ENCODE measurements at places on chromosomes 13 and 19.

DNA sequence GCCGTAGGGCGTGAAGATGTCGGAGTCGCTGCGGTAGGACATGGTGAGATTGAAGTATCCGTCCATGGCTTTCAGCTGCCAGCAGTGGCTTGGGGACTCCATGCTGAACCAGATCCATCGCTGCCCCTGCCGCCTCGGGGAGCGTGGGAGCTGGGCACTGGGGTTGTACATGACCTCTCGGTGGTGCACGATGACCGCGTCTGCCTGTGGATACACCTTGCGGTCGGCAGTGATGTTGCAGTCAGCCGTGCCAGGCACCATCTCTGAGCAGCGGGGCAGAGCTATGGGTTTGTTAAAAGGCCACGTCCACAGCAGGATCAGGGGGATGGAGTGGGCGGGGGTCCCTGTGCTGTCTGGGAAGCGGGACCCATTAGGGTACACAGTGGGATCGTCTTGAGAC is 7.4 kb downstream of the FUT6 start:
- no peak for DNase-seq

DNA sequence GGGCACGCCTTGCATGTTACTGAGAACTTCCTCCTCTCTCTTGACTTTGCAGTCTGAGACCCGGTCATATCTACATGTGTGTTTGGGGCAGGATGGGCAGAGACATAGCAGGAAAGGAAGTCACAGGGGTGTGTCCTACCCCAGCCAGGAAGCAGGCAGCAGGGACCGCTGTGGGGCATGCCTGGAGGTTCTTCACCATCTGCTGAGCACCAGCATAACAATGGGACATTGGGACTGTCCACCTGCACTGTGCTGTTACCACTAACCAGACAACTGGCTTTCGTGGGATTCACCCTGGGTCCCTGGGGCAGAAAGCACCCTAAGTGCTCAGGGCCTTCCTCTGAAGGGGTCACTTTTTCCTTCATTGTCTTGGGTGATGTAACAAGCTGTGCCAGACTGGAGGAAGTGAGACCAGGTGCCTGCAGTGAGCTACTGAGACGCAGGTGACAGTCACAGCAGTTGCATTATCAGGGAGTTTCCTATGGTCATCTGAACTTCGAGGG is 2.6 kb upstream of the HAUS5 start:
- no peak for DNase-seq

DNA sequence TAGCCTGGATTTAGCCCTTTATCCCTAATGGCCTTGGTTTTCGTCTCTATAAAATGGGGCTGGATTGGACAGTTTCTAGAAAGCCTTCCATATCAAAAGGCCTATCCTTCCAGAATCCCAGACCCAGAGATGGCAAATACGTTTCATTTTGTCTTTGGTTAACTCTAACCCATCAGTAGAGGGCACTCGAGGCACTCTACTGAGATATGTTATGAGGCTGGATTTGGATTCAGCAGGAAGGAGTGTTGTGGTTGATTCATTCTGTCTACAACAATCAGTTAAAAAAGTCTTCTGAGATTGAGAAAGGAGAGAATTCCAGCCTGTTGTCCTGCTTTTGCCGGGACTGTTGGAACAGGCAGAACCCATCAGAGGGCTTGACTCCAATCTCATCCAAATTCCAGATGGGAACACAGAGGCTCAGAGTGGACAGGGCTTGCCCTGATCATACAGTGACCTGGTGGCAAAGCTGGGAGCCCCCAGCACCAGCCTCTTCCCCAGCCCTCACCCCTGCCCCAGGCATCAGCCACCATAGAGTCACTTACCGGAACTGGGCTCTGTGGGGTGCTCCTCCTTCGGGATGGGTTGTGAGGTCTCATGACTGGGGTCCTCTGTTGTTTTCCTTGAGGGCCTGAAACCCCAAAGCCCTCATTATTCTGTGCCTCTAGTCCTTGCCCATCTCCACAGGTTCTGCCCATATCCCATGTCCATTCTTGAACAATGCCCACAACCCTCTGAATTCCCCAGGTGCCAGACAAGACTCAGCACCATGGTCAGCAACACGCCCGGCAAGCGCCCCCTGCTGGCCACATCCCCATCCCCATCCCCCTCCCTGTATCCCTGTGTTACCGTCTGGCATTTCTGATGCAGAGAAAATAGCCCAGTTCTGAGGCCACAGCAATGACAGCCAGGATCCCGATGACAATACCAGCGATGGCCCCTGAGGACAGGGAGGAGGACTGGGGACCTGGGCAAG is 12.3 kb upstream of the ZNF180 start:
- no peak for DNase-seq

DNA sequence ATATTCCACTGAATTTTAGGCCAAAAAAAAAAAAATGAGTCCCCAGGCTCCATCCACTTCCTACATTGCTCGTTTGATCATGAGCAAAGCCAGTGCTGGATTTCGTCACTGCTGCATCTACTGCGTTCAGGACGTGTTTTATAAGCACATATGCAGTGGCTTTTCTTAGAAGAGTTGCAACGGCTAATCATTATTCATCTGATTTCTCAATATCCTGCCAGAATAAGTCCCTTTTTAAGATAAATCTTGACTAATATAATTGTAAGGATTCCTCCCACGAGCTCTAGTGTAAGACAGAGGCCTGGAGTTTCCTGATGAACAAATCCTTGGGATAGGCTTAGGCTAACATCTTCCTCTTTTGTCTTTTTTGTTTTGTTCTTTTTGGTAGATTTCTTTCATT is 19.5 kb downstream of the FAM124A start:
- no peak for DNase-seq

DNA sequence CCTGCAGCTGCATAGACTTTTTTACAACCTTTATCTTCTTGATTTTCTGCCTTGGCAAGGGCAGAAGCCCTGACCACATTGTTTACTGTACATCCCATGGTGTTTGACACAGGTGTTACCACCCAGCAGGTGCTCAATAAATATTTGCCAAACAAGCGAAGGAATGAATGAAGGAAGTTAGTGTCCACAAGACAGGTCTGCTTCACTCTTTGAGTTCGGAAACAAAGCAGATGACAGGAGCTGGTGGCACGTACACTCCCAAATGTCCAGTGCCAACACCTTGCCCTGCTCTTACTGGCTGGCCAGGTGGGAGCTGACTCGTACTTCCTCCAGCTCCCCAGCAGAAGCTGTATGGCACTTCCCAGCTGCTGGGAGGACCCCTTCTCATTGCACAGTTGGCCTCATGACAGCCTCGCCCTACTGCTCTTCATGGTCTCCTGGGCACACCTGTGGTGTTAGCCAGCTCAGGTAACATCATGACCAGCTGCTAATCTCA is 22.0 kb upstream of the MUC16 start:
- DNase-seq, result no peak

DNA sequence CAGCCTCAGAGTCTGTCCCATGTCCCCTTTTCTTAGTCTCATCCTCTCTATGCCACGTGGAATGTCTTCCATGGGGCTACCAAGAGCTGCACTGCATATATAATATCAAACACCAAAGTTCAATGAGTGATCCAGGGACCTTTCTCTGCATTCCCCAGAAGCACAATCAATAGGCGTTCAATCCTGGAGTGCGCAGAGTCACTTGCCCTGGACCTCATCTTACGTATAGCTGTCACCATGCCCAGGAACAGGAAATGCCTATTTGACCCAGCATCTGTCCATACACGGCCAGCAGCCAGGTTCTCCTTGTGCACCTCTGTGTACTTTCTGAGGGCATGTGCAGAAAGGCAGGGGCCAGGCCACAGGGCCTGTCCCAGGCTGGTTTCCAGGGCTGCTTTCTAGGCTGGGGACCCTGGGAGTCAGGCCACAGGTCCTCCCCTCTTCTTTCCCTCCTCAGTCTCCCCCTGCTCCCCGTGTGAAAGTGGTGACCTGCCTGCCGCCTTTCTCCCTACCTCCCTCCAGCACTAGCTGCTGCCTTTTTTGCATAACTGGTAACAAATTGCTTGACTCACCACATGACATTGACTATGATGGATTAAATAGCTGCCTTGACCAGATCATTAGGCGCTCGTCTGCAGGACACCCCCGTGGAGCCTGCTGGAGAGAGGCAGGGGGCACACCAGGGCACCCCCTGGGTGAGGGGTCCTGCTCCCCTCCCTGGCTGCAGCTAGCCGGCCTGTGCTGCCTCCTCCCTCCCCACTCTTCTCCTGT is 222.0 kb downstream of the ZNF536 start:
- DNase-seq, result no peak

DNA sequence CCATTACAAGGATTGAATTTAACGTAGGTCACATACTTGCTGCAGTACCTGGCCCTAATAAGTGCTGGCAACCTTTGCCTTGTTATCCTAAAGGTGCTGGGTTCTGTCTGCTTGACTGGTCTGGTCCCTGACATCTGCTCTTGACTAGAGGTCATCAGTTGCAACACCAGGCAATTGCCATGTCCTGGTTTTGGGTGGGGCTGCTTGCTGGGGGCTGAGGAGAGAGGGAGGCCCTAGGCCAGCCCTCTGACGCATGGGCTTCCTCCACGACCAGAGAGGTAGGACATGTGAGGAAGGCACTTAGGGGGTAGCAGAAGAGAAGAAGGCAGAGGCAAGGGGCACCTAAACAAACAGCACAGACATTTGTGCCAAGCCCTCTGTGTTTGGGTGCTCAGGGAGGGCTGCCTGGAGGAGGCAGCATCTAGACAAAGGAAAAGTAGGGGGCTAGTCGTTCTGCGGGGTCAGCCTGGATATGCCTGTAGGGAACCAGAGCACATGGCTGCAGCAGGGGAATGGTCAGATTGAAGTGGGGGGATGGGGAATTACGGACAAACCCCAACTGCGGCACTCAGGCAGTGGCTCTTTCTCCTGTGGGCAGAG is 21.7 kb downstream of the VSTM2B start:
- no peak for DNase-seq

- no peak for DNase-seq
Measured at GRCh38 chr13:44764302-44764692, 188.2 kb upstream of the TSC22D1 start.

DNA sequence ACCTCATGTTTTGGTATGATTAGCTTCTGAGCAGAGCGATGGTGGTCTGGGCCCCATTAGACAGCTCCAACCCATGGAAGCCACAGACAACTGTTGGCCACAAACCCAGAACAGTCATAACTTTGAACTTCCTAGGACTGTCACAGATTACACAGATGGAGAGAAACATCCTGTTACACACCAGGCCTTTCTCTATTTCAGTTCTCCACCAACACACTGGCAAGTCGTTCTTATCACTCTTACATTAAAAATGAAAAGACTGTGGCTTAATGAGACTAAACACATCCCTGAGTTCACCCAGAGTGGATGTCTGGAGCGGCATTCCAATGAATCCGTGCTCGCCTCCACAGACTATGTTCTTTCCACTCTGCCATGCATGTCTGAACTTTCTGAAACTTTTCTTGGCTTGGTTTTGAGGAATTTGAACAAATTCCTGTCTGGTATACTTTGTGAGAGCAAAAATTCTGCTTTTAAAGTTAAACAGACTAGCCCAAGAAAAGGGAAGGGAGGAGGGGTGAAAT is 109.1 kb downstream of the NALCN start:
- no peak for DNase-seq

GRCh38 chr13:106357198-106357597 is 178.3 kb downstream of the EFNB2 start:
- DNase-seq, result no peak

DNA sequence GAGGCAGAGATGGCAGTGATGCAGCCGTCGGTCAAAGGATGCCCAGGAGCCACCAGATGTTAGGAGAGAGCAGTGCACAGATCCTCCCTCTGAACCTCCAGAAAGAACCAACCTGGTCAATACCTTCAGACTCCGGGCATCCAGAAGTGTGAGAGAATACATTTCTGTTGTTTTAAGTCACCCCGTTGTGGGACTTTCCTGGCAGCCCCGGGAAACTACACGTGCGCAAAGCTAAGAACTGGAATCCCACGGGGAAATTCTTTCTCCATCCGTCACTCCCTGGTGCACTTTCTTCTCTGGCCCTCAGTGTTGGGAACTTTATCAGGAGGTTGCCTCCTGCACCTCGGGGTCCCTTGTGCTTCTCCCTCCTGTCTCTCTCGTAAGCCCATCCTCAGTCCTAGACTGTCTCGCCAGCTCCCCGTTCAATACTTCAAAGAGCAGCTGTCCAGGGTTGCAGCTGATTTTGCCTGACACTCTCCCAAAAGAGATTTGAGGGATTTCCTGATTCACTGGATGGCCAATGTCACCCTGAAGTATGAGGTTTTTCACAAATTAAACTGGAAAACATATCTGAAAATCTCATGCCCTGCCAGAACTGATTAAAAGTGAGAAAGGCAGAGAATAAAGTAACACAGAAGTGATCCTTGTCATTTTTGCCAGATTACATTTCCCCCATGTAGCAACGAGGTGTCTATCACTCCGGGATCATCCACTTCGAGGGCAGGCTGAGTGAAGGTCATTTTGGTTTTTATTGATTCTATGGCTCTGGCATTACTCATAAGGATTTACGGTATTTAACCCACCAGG is 136.8 kb downstream of the DCT start:
- no peak for DNase-seq

DNA sequence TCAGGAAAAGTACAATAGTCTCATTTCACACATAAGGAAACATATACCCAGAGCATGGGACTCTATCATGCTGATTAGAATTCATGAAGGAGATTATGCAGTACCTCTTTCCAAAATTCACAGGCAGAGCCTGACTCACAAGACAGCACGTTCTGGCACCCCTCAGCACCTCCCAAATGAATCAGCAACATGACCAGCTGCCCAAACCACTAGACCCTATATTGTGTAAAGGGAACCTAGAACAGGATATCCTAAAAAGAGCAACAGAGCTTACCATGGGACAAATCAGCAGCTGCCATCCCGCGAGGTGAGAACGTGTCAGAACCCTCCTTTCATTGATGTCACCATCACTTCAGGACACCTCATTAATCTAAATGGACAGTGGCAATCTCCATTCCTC is 2.5 kb downstream of the ZNF426 start:
- DNase-seq, result no peak

DNA sequence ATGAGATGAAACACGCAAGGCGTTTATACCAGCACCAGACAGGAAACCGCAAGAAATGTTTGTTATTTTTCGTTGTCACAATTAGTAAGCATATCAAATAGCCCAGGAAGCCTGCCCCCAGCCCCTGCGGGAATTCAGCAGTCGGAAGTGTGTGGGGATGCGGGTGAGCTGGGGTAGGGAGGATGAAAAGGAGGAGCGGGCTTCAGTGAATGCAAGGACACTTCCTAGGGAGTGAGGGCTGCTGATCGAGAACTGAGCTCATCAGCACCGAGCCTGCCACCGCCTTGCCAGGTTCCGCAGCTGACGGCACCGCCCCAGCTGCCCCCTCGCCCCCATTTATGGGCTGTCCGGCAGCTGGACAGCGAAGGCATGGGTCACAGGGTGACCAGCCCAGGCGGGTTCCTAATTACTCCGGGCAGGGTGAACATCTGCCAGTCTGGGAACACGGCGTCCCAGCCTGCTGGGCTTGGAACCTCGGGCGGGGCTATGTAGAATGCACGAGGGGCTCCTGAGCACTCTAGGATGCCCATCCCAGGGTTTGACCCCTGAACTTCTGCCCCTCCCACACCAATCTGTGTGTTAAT is 1.6 kb upstream of the BEST2 start:
- no peak for DNase-seq

DNA sequence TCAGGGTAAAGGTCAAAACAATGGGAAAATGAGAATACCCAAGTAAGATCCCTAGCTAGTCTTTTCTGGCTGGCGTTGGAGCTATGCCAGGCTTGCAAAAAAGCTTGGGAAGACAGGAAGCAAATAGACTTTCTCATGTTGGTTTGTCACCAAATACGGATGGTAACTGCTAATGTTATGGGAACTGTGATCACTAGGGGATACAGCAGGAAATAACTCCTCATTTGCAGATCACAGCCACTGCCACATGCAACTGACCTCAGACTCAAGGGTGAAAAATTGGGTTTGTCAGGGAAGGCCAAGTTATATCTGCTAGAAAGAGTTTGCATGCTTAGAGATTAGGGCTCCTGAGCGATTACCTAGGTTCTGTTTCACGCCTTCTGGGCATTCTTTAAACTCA is 162.9 kb downstream of the NHLRC3 start:
- no peak for DNase-seq

All from activated T-cell treated with anti-CD3 and anti-CD28 coated beads, Interleukin-2, amount 50 U/mL, for 4 hours (primary cell).